T-helper 2 cell (primary cell): ENCODE measurements at places on chromosomes 1 and 21.

DNA sequence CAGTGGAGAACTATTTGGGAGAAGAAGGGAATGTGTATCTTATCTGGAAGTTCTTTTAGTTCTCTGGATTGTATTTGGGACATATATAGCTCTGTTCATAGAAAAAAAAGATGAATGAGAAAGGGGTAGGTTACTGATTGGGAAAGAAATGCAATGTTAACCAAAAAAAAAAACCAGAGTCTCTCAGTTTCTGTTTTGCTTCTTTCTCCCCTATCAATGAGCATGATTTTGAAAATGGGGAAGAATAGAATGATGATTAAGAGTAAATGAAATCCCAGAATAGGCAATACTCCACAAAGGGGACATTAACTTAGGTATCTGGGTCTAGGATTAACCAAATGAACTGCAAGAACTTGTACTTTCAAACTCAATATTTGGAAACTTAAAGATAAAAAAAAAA, 92.9 kb downstream of the RHOU start:
- DNase-seq = no peak

DNA sequence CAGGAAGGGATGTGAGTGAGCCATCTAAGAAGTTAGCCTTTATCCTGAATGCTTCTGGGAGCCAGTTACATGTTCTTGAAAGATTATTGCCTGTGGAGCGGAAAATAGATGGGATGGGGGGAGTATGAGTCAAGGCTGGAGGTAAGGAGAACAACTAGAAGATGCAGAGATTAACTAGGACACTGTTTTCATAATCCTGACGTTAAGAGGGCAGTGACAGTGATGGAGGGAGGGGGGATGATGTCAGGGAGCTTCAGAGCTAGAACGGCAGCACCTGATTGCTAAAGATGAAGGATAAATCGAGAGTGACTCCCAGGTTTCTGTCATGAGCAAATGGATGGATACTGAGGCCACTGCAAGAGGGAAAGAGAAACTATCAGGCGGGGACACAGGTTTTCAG, 10.0 kb upstream of the RCSD1 start:
- no peak for DNase-seq

- no peak for DNase-seq
These were observed 6.5 kb downstream of the BLACAT1 start for GRCh38 chr1:205449254-205449749.

- no peak for DNase-seq
These were observed 15.4 kb downstream of the SLX9 start for GRCh38 chr21:44955141-44955797.

DNA sequence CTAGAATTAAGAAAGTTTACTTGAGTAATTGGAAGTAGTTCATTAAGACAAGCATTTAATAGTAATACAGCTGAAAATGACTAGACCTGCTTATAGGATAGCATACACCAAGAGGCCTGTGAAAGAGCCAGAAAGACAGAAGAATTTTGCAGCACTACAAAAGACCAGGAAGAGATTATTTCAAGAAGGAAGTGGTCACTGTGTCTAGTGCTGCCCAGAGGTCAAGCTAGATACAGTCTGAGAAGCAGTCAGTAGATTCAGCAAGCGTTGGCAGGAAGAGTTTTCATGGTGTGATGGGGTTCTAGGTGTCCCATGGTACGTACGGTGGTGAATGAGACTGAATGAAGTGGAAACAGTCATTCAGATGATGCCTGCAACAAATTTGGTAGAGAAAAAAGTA, 31.5 kb downstream of the RGS8 start:
- DNase-seq = no peak

GRCh38 chr1:4149281-4149680, 249.2 kb upstream of the C1orf174 start:
- no peak for DNase-seq
